GM04504 (cell line): ENCODE measurements at places on chromosomes 2 and 18.

DNA sequence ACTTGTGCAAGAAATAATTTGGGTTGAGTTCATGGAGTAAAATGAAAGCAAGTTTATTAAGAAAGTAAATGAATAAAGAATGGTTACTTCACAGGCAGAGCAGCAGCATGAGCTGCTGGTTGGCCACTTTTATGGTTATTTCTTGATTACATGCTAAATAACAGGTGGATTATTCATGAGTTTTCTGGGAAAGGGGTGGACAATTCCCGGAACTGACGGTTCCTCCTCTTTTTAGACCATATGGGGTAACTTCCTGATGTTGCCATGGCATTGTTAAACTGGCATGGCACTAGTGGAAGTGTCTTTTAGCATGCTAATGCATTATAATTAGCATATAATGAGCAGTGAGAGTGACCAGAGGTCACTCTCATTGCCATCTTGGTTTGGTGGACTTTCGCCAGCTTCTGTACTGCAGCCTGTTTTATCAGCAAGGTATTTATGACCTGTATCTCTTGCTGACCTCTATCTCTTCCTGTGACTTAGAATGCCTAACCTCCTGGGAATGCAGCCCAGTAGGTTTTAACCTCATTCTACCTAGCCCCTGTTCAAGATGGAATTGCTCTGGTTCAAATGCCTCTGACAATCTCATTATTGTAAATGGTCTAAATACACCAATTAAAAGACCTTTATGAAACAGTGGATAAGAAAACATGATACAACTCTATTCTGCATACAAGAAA lies 114.1 kb upstream of the FIGN start:
- DNase-seq: no peak

DNA sequence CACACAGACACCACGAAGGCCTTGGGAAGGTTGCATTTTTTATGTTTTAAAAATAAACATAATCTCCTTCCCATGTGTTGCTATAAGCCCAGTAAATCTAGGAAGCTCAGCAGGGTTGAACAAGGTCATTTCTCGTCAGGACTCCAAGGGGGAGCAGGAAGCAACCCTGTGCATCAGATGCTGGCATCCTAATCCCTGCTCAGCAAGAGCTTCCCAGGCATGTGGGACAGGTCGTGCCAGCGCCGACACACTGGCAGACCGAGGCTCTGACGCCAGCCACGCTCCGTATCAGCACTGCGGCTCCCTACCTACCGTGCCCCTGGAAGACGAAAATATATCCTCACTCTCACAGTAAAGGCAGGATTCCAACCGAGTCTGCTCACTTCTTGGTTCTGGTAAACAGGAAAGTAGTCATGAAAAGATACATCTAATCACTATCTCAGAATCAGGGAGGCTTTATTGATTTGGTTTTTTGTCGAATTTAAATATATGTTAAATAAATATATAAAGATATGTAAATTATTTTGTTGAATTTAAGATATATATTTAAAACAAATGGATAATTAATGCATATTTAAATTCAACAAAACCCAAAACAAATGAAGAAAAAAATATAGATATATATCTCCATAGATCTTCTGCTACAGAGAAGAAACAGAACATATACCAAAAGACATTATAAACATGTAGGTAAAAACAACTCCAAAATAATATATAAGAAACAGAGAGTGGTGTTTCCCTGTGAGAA lies 61.4 kb downstream of the TXNL1 start:
- no peak for DNase-seq

DNA sequence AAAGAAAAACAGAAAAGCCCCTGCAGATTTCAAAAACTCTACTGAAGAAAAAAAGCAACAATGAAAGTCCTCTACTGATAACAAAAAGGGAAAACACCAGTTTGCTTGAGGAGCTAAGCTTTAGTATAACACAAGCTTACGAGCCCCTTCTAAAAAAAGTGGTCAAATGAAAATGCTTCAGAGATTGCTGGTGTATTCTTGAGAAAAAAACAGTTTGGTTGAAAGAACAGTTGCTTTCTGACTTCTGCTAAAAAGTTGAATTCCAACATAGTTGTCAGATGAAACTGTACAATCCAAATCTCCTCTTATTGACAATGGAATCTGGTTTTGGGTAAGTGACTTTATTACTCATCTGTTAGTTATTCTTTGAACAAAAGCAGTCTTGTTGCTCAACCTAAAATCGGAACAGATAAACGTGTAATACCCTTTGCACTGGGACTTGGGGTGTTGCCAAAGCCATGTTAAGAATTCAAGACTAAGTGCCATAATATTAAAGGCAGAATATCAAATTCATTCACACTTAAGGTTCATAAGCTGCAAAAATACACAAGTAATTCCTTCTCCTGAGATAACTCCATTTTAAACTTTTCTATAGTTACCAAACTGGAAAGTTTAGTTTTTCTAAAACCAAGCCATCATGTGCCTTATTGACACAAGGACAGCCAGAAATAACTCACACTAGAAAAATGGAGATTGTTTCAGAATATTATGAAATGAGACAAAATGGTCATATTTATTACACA lies 45.3 kb upstream of the SPAG16 start:
- peak; percentile 31 for DNase-seq

DNA sequence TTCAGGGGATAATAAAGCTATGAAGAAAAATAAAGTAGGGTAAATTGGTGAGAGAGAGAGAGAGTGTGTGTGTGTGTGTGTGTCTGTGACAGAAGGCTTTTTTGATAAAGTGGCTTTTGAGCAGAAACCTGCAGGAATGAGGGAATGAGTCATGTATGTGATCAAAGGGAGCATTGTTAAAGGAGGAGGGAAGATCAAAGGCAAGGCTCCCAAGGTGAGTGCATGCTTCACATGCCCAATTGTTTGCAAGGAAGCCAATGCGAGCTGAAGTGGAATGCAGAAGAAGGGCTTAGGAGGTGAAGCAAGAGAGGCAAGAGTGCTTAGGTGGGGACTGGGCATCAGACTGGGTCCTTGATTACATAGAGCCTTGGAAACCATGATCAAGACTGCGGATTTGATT lies 96.8 kb downstream of the DNAH6 start:
- DNase-seq: no peak

GRCh38 chr2:71292159-71292558 lies 39.4 kb upstream of the ZNF638 start:
- DNase-seq: no peak

DNA sequence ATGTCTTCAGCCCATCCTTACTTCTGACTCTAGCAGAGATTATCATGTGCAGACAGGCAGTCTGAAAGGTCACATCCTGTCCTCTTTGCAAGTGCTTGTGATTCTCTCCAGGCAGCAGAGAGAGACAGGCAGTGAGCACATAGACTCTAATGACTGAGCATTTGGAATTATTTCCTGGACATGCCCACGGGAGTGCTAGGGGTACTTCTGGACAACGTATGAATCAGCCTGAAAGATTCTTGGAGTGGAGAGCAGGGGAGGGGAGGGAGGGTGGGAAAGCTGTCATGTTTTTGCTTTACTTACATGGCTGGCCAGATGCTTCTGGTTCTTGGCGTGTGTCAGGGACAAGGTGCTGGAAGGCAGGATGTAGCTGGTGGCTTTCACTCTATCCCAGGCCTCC lies 150.6 kb downstream of the RIF1 start:
- peak; percentile 14 for DNase-seq

- DNase-seq: no peak
These were observed 24.5 kb downstream of the ZEB2 start for GRCh38 chr2:144495227-144496091.

GRCh38 chr18:31716362-31716761 lies 32.0 kb upstream of the B4GALT6 start:
- no peak for DNase-seq

DNA sequence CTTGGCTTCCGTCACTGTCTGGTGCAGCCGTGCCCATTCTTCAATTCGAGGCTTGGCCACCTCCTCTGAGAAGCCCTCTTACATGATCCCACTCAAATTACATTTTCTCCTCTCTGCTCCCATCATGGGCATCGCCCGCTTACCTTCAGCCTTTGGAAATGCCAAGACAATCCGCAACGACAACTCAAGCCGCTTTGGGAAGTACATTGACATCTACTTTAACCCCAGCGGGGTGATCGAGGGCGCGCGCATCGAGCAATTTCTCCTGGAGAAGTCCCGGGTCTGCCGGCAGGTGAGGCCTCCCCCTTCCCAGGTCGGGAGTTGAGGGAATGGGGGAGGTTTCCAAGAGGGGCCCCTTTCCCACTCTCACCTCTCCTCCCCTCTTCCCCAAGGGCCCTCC lies 38.3 kb downstream of the MYO7B start:
- no peak for DNase-seq

GRCh38 chr2:55805686-55806085 lies 112.0 kb upstream of the PNPT1 start:
- no peak for DNase-seq

GRCh38 chr2:197164141-197164754 lies 146.3 kb downstream of the ANKRD44 start:
- no peak for DNase-seq

GRCh38 chr2:176454893-176455815 lies 185.9 kb downstream of the MTX2 start:
- DNase-seq: peak; percentile 50

DNA sequence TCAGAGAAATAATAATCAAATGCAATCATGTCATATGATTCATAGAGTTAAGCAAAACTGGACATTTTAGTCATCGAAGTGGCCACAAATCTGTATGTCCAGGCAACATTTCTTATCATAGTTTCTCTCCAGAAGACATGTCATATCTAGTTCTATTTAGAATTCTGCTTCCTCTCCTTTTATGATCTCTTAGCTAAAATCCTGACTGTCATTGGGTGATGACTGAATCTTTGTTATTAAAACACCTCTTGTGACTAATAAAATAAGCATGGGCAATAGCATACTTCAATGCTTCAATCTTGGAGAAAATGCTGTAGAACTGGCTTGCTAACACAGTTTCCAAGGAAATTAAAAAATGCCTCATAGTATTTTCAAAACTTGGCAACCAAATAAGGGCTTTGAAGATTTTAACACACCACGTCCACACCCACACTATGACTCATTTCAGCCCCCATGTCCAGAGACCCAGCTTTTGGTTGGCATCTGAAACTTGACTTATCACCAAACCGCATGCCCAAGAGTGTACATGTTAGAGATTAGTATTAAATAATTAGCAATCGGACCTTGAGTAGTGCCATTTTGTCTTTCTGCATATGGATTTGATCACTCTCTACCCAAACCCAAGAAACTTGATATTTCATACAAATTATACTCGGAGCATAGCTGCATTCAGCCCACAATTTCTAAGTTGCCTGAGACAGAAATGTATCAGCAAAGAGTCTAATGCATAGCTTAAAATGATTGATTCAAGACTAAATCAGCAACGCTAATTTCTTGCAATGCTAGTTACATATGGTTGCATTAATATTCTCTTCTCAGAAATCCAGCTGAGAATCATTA lies 106.5 kb upstream of the ETAA1 start:
- DNase-seq: no peak

GRCh38 chr2:38215993-38216392 lies 140.0 kb upstream of the CYP1B1 start:
- no peak for DNase-seq

- peak; percentile 57 for DNase-seq
These were observed 388.0 kb upstream of the SYT4 start for GRCh38 chr18:43665105-43665788.

DNA sequence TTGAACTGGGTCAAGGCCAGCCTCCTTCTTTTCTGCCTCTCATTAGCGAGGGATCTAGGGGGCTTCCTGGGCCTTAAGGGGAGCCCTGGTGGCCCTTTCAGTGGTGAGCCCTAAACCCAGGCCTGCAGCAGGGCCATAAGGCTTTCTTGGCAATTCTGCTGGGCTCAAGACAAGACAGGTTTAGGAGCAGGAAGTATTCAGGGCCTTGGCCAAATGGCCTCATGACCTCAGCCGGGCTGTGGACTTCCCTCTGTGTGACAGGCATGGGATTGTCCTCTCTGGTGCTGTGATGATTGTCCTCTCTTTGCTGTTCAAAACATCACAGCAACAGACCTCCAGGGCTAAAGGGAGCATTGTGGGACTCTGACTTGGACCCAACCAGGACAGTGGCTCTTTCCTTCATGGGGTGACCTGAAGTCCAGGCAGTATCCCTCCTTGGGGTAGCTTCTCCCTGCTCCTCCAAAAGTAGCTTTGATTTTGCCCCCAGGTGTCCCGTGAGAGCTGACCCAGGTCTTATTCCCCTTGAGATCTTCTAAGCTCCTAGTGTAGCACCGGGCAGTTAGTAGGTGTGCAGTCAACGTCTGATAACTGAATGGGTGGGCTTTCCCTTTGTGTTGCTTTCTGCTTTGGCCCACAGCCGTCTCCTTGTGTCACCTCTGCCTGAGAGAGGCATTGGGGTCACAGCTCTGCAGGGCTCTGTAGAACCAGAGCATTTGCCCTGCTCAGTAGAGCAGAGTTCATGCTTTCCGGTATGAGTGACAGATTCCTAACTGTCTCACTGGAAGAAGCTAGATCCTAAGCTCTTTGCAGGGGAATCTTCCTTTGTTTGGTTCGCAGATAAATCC lies 14.7 kb downstream of the FOSL2 start:
- DNase-seq: no peak

- DNase-seq: no peak
These were observed 38.7 kb downstream of the RALBP1 start for GRCh38 chr18:9513971-9514512.
